Hematopoietic multipotent progenitor cell treated with erythropoietin and hydrocortisone succinate and interleukin-3 and kit ligand, for 17 days (in vitro differentiated cells): ENCODE measurements at places on chromosomes 6 and 20.

DNA sequence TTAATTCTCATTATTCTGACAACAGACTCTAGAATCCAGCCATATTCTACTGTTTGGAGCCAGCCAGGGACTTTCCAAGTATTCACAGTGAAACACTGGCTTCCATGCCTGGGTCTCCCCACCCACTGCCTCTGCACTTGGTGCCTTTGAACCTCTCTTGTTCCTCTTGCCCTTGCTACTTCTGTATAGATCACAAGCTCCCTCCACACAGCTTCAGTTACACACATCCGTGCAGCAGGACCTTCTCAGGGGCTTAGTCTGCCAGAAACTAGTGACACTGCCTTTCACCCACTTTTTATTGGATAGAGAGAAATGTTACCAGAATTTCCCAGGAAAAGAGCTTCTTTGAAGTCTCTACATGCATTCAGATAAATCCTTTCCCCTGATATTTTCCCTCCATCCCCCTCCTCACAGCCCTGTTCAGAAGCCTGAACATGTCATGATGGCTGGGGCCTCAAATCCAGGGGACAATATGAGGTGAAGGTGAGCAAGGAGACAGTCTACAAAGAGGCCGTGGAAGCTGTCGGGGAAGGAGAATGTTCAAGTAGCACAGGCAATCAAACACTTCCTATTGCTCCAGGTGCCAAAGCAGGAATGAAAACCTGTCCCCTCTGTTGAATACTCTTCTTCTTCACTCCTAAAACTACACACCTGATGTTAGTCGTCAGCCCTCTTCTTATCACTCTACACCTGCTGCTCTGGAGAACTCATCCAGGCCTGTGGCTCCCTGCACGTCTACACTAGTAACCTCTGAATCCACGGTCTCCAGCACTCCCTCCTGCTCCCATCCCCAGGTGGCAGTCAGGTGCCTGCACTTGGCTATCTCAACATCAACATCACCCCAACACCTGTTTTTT, 20.2 kb upstream of the HLA-DOA start:
- DNase-seq = no peak

DNA sequence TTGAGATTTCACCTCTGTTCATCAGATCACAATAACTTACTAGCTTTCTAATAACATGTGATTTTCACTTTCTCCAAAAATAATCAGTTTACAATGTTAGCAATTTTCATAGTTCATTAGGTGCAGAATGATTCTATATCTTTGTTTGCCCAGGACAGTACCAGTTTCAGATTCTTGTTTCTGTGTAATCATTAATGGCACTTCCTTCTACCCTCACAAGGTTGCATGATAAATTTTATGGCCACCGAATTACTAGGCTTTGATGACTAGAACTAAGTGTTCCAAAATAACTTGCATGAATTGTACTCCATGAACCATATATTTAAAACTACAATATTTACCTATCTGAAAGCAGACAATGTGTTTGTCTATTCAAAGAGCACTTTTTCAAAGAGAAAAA, 442.3 kb downstream of the EPHA7 start:
- DNase-seq = no peak

DNA sequence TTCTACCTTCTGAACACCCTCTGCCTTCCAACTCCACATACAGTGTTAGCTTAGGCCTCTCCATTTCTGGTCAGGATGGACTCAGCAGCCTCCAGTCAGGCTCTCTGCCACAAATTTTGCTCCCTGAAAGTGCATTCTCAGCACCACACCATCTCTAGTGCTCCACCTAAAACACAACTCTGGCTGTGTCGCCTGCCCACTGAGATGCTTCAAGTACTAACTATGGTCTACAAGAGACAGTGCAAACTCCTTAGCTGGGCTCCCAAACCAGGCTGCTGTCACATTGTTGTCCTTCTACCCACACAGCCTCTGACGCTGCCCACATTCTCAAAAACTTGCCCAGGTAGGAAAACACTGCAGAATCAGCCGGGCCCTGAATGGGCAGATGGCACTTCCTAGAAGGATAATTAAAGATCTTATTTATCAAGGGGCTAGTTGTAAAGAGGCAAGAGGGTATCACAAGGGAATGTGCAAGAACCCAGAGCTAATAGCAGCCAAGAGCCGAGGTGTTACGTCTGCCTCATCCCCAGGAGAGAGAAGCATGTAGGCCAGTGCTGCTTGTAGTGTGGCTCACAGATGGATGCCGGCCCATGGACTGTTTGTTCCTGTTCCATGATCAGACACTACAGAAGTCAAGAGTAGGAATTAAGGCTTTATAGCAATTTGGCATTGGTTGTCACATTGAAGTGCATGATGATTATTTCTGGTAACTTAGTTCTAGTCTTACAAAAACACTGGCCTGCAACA, 189.7 kb downstream of the LRFN2 start:
- no peak for DNase-seq

GRCh38 chr20:23782366-23782983, 31.7 kb upstream of the CST1 start:
- no peak for DNase-seq
